ENCODE measurements at places on chromosomes 4 and X.

GRCh38 chr4:76673362-76673761 is 224.6 kb downstream of the SOWAHB start:
- DNase-seq: no peak

GRCh38 chr4:38663090-38663800 is 754 bp upstream of the KLF3 start:
- DNase-seq: no peak

DNA sequence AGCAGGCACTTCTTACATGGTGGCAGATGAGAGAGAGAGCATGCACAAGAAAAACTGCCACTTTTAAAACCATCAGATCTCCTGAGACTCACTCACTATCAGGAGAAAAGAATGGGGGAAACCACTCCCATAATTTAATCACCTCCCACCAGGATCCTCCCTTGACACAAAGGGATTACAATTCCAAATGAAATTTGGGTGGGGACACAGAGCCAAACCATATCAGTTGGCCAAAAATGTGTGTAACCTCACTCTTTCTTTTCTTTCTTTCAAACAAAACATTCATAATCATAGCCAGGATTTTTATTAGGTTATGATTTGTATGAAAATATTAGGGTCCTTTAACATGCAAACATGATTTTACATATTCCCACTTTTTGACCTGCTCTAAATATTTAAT is 222.1 kb downstream of the PCDH18 start:
- DNase-seq: no peak

GRCh38 chrX:37912304-37912703 is 64.9 kb upstream of the DYNLT3 start:
- DNase-seq: no peak

DNA sequence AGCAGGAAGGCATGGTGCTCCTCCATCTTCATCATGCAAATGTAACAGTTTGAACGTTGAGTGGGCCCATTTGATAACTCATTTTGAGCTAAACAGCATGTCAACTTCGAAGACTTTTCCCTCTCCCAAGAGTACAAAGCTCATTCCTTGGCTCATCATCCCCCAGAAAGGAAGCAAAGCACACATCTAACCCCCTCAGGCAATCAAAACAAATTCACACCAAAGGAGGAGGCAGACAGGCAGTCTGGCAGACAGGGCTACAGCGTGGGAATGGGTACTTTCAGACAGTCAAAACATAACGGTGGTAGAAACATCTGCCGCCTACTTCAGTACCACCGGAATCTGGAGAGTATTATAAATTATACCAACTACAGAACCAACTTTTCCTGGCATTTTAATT is 81.7 kb downstream of the PCDH19 start:
- no peak for DNase-seq

GRCh38 chrX:149372866-149373265 is 132.2 kb downstream of the IDS start:
- DNase-seq: no peak

DNA sequence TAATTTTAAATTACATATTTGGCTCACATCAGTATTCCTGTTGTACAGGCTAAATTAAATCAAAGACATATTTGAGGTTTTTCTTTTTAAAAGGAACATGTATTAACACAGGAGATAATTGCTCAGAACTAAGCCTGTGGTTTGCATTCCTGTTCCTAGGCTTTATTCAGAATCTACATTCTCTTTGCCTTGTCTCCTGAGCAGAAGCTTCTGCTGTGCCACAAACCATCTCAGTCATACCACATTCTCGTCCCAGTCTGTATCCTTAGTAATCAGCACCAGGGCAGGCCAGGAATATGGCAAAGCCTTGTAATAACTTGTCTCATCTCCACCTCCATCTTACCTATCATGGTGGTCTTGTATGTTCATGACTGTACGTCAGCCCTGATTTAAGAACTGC is 162.8 kb downstream of the ARHGAP24 start:
- DNase-seq: no peak

DNA sequence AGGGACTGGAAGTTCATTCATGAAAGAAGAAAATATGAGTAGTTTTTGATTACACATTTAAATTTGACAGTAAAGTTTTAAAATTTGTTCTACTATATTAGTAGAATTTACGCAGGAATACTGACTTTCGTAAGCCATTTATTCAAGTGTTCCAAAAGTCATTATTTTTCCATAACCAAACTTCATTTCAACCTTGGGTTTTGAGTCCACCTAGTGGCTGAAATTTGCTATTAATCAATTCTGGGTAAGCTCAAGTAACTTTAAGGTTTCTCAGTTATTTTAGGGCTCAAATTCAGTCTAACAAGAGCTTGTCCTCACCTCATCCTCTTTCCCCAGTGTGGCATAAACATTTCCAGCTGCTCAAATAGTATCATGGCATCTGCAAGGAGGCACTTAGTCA is 175.4 kb downstream of the SH3BGRL start:
- DNase-seq: peak; percentile 15

GRCh38 chr4:118850488-118851173 is 14.7 kb upstream of the SEC24D start:
- DNase-seq: peak; percentile 15

GRCh38 chr4:145552181-145552822 is 66.9 kb upstream of the MMAA start:
- no peak for DNase-seq

GRCh38 chr4:169664615-169665014 is 44.2 kb downstream of the CLCN3 start:
- no peak for DNase-seq

GRCh38 chrX:6052111-6052745 is 176.4 kb downstream of the NLGN4X start:
- DNase-seq: peak; percentile 46

- DNase-seq: no peak
Observed at GRCh38 chrX:8668813-8669212, 63.1 kb downstream of the ANOS1 start.

- no peak for DNase-seq
Observed at GRCh38 chrX:129316461-129316860, 206.8 kb downstream of the SMARCA1 start.

- DNase-seq: peak; percentile 19
Observed at GRCh38 chrX:41352329-41352838, 18.4 kb downstream of the DDX3X start.

DNA sequence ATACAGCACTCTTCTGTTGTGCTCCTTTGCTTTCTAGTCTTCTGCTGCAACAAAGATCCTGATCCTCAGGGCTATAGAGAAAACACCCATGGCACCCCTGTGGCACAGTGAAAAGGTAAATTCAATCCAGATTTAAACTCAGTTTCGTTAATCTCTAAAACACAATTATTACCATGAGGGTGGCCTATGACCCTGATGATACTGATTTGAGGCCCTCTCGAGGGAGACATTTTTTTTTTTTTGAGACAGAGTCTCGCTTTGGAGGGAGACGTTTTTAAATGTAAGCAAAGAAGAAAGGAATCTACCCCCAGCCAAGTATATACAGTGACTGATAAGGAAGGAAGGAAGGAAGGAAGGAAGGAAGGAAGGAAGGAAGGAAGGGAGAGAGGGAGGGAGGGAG is 967.8 kb upstream of the DIAPH2 start:
- no peak for DNase-seq

GRCh38 chrX:40104985-40105834 is 7.5 kb upstream of the BCOR start:
- no peak for DNase-seq

GRCh38 chr4:122797405-122798094 is 29.1 kb upstream of the FGF2 start:
- no peak for DNase-seq

GRCh38 chr4:145852256-145852839 is 86.3 kb downstream of the ZNF827 start:
- no peak for DNase-seq

- no peak for DNase-seq
Observed at GRCh38 chr4:182089326-182089725, 153.9 kb upstream of the TENM3 start.

GRCh38 chrX:21479695-21480270 is 105.6 kb downstream of the CNKSR2 start:
- peak; percentile 4 for DNase-seq

DNA sequence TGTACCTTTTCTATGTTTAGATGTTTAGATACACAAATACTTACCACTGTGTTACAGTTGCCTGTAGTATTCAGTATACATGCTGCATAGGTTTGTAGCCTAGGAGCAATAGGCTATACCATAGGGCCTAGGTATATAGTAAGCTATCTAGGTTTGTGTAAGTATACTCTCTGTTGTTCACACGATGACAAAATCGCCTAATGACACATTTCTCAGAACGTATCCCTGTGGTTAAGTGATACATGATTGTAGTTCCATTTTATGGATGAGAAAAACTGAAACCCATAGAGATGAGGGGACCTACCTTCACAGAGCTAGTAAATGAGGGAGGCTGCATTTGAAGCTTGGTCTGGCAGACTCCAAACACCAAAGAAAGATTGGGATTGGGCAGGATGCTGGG is 79.4 kb upstream of the EFNB1 start:
- no peak for DNase-seq

- no peak for DNase-seq
Observed at GRCh38 chr4:77911842-77912450, 49.3 kb downstream of the MRPL1 start.

DNA sequence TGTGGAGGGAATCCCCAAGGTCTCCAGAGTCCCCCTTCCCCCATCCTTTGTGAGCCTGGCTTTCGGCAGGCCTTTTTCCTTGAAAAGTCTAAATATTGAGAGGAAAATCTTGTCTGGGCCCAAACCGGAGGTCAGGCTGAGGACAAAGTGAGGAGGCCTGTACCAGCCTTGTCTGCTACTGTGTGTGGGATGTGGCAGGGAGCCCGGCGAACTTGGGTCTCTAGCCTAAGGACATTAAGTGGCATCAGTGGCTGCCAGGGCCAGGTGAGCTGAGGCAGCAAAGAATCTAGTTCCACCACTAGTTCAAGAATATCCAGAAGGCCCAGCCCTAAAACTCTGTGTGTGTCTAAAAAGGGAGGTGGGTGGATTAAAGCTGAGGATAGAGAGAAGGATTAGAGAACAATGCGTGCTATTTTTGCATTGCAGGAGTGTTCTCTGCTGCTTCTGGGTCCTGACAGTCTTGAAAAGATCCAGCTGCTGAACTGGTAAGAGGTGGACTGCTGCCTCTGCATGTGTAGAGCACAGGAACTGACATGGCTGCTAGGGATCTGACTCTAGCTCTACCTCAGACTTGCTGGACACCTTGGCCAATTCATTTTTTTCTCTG is 1.2 kb upstream of the AMER1 start:
- peak; percentile 55 for DNase-seq

DNA sequence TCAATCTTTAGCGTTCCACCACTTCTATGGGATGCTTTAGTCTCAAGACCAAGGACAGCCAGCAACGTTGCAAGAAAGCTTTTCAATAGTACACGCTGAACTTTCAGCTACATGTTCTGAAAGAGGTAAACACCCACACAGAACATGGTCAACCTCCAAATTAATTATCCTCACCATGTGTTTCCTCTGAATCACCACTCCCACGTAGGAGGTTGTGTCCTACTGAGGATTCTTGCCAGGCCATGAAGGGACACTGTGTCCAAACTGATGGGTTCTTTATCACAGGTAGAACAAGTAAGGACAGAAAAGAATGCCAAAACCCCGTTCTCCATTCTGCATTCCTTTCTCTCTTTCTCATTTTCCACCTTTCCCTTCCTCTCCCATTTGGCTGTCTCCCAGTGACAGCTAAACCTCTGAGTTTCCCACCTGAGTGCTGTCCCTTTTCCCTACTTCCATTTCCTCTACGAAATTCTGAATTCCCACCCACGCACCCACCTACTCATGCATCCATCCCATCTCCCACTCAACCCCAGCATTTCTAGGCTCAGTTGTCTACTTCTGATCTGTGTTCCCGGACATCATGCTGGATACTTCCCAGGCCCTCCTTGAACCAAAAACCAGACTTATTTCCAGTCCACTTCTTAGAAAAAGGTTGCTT is 29.0 kb upstream of the GPM6B start:
- DNase-seq: no peak

GRCh38 chr4:1038948-1039492 is 27.6 kb downstream of the FGFRL1 start:
- no peak for DNase-seq

GRCh38 chrX:132412208-132412607 is 76.6 kb downstream of the MBNL3 start:
- DNase-seq: no peak

GRCh38 chr4:6456450-6456849 is 16.0 kb downstream of the PPP2R2C start:
- DNase-seq: no peak

GRCh38 chrX:63784346-63784901 is 590 bp downstream of the ARHGEF9 start:
- no peak for DNase-seq

- DNase-seq: no peak
Observed at GRCh38 chrX:85620466-85620865, 241.0 kb upstream of the POF1B start.

GRCh38 chrX:133190877-133191738 is 27.0 kb downstream of the TFDP3 start:
- no peak for DNase-seq

- no peak for DNase-seq
Observed at GRCh38 chr4:119084513-119084912, 51.1 kb upstream of the MYOZ2 start.

GRCh38 chrX:72102760-72103159 is 29.0 kb downstream of the RTL5 start:
- DNase-seq: no peak

DNA sequence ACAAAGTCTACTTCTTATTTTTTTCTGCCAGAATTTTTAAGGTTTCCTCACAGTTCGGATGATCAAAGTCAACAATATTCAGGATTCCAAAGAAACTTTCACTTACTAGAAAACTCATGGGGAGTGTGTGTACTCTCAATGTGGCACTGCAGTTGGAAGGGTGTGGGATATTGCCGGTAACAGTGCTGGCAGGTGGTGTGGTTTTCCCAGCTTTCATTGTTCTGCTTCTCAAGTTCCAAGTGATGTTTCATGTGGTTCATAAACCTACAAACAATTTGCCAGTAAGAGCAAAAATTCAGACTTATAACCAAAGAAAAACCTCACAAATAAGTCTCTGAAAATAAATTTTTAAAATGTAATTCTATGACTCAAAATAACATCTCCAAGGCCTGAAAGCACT is 39.8 kb downstream of the ZNF280C start:
- DNase-seq: no peak

DNA sequence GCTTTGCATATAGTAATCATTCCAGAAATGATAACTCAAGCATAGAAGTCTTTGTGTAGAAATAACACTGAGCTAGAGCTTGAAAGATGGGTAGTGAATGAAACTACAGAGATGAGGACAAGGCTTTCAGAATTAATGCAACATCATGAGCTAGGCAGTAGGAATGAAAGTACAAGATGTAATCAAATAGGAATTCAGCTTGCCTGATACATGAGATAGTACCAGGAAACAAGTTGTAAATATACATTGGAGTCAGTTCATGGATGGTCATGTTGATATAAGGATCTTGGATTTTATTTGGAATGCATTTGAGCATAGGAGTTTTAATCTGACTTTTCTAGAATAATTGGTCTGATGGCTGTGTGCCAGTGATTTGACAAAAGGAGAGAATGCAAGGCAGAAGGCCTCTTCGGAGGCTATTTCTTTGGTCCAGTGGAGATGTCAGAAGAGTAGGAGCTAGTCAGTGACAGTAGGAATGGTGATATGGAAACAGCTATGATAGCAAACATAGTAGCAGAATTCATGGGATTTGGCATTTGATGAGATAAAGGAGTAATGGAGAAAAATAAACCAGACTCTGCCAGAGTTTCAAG is 206.4 kb upstream of the PACRGL start:
- DNase-seq: no peak
